ENCODE measurements at places on chromosomes 12 and 14. TPM values are rescaled to one million over a fixed set of nuclear protein-coding genes. Genes with fewer than 3 reads are reported as not detected.
A peak's percentile ranks its signal among the peaks of the same experiment; 100 is the strongest.

DNA sequence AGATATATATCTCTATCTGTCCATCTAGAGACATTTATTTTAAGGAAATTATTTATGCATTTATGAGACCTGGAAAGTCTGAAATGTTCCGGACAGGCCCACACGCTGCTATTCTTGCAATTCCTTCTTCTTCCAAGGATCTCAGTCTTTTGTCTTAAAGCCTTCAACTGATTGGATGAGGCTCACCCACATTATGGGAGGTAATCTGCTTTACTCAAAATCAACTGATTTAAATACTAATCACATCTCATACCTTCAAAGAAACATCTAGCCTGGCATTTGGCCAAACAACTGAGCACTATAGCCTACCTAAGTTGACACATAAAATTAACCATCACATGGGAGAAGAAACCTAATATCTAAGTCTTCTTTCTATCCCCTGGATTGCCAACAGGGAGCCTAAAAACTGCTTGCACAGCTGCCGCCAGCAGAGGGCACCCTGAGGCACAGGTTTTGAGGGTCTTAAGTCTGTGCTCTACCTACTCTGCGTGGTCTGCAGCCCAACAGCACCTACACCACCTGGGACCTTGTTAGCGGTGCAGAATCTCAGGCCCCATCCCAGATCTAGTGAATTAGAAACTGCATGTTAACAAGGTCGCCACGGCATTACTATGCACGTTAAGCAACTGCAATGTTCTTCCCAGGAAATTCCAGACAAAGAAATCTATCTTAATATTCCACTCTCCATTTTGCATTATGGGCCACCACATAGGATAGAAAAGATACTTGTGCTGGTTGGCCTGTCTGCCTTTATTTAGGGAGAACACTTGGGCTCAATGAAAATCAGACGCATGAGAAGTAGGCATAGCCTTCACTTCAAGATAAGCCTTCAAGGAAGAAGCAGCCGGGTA is 249.7 kb downstream of the FOXG1 start:
- H3K4me3 ChIP-seq: no peak overlapping the region
- no peaks in the 10 kb centered on the region for H3K27me3 ChIP-seq
- no peaks in the 10 kb centered on the region for H3K36me3 ChIP-seq
- H3K27ac ChIP-seq: no peak overlapping the region

CAPZA3 gene
- total RNA-seq: not detected

PROX2 gene
- not detected for total RNA-seq

GIT2 gene
- 29.5 TPM for total RNA-seq

FAM186B gene
- 0.06 TPM for total RNA-seq

PRKD1 gene
- total RNA-seq: 3.6 TPM

- no peak overlapping the region for H3K27ac ChIP-seq
- H3K4me3 ChIP-seq: no peak overlapping the region
- no peaks in the 10 kb centered on the region for H3K27me3 ChIP-seq
- H3K4me1 ChIP-seq: peaks cover 1% of the 10 kb centered on the region
- H3K36me3 ChIP-seq: no peaks in the 10 kb centered on the region
- DNase-seq: no peak
Measured at GRCh38 chr12:110065540-110065939, 17.2 kb upstream of the C12orf76 start.

GRCh38 chr12:106745181-106745745 is 29.2 kb upstream of the RIC8B start:
- H3K27ac ChIP-seq: no peak overlapping the region
- no peaks in the 10 kb centered on the region for H3K27me3 ChIP-seq
- H3K4me3 ChIP-seq: no peak overlapping the region
- H3K36me3 ChIP-seq: no peaks in the 10 kb centered on the region
- H3K4me1 ChIP-seq: peaks cover 2% of the 10 kb centered on the region

DNA sequence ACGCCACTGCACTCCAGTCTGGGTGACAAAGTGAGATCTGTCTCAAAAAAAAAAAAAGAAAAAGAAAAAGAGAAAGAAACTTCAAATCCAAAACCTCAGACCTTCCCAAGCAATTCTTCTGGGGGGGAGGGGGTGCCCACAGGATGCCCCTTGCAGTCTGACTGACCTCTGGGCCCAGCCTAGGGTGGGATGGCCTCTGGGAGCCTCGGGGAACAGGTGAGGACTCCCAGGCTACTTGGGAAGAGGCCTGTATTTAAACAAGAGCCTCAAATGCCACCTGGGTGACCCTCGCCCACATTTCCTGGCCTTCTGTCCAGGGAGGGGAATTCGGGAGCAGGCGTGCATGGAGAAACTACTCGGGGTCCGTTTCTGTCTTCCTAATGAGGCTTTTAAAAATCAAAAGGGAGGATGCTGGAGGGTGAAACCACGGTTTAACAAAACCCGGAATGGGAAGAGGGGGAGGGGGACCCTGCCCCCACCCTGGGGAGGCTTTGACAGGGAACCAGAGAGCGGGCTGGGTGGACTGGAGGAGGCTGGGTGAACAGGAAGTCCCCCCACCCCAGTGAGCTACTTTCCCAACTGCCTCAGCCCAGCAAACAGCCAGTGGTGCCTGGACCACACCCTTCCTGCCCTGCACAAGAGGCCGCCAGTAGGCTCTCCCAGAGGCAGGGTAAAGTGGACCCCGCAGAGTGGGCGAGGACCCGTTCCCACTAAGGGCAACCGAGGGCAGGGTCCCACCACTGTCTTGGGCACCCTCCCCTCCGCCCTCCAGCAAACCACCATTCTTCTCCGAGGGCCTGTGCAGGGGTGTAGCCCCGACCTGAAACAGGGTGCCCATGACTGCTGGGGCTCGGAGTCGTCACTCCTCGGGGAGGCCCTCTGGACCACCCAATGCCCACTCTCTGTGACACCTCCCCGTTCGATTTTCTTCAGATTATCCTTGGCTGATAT is 1.5 kb upstream of the FBRSL1 start:
- no peaks in the 10 kb centered on the region for H3K36me3 ChIP-seq
- peaks cover 20% of the 10 kb centered on the region for H3K4me1 ChIP-seq
- H3K27me3 ChIP-seq: peaks cover 8% of the 10 kb centered on the region
- H3K4me3 ChIP-seq: no peak overlapping the region
- DNase-seq: no peak
- no peak overlapping the region for H3K27ac ChIP-seq

DNA sequence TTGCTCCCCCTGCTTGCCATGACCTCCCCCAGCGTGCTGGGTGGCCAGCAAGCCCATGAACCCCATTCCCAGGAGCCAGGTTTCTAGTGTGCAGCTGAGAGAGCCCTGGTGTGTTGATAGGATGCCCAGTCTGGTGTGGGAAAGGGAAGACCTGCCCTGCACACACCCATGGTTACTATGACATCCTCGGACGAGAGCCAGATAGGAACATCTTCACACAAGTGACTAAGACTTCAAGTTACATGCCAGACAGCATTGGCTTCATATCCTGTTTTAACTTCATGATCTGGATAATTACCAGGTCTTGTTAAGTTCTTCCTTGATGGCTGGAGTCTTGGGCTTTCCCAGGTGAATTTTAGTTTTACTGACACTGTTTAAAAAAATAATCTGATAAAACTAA is 196.6 kb upstream of the EGLN3 start:
- no peaks in the 10 kb centered on the region for H3K36me3 ChIP-seq
- H3K4me1 ChIP-seq: no peaks in the 10 kb centered on the region
- no peaks in the 10 kb centered on the region for H3K27me3 ChIP-seq
- no peak overlapping the region for H3K4me3 ChIP-seq
- DNase-seq: no peak
- no peak overlapping the region for H3K27ac ChIP-seq

- no peak for DNase-seq
- no peak overlapping the region for H3K27ac ChIP-seq
- no peaks in the 10 kb centered on the region for H3K27me3 ChIP-seq
- no peaks in the 10 kb centered on the region for H3K36me3 ChIP-seq
Measured at GRCh38 chr14:100467939-100468338, 119.3 kb downstream of the BEGAIN start.

DNA sequence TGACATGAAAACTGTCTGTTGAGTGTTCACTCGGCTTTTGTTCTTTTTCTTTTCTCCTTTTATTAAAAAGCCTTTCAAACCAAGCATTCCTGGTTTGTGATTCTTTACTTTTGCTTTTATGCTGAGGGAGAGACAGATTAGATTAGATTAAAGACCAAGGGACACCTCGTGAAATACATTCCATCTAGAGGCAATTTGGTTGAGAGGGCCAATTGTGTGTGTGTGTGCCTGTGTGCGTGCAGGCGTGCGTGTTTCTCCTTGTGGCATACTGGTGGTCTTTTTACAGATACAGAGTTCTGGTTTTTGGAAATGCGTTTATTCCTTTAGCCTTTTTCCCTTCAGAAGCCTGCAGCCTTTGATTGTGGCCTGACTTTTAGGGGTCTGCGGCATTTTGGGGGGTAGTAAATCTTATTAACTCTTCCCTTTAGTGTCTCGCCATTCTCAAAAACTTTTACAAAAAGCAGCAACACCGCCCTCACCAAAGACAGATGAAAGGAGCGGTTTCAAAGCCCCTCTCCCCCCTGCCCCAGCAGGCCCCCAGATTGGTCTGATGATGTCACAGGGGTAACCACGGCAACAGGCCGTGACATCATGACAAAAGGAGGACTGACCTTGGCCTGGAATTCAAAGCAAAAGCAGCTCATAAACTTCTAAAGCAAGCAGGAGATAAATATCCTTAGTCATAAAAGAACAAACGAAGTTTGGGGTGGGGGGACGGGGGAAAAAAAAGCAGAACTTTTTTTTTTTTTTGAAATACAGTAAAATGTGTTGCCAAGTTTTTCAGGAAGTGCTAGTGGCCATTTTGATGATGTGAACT is 84.1 kb upstream of the TBX3 start:
- no peaks in the 10 kb centered on the region for H3K36me3 ChIP-seq
- H3K4me1 ChIP-seq: peaks cover 9% of the 10 kb centered on the region
- H3K27ac ChIP-seq: peak overlapping the region; percentile 66
- H3K4me3 ChIP-seq: no peak overlapping the region
- peak; percentile 45 for DNase-seq

DNA sequence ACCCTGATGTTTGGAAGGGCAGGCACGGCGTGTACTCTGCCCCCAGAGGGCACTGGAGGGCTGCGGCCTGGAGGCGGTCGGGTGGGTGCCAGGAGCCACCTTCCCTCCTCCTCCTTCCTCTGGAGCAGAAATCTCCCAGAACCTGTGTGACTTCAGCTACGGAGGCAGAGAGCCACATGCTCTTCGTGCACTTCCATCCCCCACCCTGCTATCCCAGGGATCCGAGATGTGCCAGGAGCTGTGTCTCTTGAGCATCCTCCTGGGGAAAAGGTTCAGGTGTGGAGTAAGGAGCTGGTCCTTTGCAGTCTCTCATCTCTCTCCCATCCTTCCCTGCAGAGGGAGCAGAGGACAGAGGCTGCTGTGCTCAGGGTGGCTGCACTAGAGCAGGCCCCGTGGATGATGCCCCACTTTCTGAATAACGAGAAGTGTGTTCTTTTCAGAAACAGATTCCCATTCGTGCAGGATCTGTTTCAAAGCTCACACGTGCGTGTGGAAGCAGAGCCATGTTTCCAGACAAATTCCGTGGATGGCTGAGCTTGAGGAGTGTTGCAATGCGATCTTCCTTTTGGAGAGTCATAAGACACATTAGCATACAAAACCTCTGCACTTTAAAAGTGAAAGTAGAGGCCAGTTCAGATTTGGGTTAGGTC is 162.9 kb downstream of the ADGRD1 start:
- H3K36me3 ChIP-seq: no peaks in the 10 kb centered on the region
- H3K27ac ChIP-seq: no peak overlapping the region
- no peak overlapping the region for H3K4me3 ChIP-seq
- H3K27me3 ChIP-seq: no peaks in the 10 kb centered on the region

GRCh38 chr12:20024194-20024593 is 344.1 kb upstream of the PDE3A start:
- H3K36me3 ChIP-seq: no peaks in the 10 kb centered on the region
- H3K27ac ChIP-seq: no peak overlapping the region
- H3K4me3 ChIP-seq: no peak overlapping the region
- no peaks in the 10 kb centered on the region for H3K4me1 ChIP-seq
- no peak for DNase-seq
- no peaks in the 10 kb centered on the region for H3K27me3 ChIP-seq

DNA sequence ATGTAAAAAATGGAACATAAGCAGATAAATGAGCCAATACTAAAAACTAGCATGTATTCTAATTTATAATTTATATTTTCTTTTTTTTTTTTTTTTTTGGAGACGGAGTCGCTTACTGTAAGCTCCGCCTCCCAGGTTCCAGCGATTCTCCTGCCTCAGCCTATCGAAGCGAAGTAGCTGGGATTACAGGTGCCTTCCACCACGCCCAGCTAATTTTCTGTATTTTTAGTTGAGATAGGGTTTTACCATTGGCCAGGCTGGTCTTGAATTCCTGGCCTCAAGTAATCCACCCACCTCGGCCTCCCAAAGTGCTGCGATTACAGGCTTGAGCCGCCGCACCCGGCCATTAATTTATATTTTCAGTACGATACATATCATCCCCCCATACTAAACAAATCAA is 2.7 kb downstream of the MAPK1IP1L start:
- no peaks in the 10 kb centered on the region for H3K27me3 ChIP-seq
- H3K4me1 ChIP-seq: peaks cover 17% of the 10 kb centered on the region
- H3K4me3 ChIP-seq: no peak overlapping the region
- H3K36me3 ChIP-seq: peaks cover 48% of the 10 kb centered on the region

DCAF11 gene
- total RNA-seq: 44.0 TPM

GRCh38 chr12:94269316-94269999 is 121.1 kb downstream of the PLXNC1 start:
- no peaks in the 10 kb centered on the region for H3K4me1 ChIP-seq
- H3K27me3 ChIP-seq: no peaks in the 10 kb centered on the region
- DNase-seq: no peak
- no peak overlapping the region for H3K27ac ChIP-seq

CFAP73 gene
- total RNA-seq: not detected

IAPP gene
- total RNA-seq: not detected

DNA sequence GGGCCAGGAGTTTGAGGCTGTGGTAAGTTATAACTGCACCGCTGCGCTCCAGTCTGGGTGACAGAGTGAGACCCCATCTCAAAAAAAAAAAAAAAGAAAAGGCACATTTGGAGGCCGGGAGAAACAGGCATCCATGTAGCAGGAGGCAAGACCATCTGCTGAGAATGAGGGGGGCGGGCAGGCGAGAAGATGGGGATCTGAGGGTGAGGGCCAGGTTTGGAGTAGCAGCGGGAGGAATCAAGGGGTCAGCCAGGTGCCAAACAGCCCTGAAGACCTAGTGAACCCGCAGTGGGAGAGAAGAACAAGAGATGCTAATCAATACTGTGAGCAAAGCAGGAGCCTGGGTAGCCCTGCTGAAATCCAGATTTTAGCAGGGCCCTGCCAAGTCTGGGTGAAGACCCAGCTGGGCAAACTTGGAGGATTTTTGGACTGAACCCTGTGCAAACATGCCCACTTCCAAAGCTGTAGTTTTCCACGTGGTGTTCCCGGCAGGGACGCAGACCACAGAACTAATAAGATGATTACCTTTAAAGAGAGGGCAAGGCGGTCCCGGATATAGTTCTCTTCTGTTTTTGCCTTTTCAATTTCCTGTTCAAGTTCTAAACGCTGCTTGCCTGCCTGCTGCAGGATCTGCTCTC is 61.0 kb downstream of the NIN start:
- H3K4me3 ChIP-seq: no peak overlapping the region
- no peaks in the 10 kb centered on the region for H3K27me3 ChIP-seq
- H3K4me1 ChIP-seq: peaks cover 41% of the 10 kb centered on the region
- no peak overlapping the region for H3K27ac ChIP-seq
- no peak for DNase-seq

CDK4 gene
- total RNA-seq: 3,953 TPM

Data from SJSA1 (cell line).